ENCODE measurements at places on chromosomes 4 and X.

DNA sequence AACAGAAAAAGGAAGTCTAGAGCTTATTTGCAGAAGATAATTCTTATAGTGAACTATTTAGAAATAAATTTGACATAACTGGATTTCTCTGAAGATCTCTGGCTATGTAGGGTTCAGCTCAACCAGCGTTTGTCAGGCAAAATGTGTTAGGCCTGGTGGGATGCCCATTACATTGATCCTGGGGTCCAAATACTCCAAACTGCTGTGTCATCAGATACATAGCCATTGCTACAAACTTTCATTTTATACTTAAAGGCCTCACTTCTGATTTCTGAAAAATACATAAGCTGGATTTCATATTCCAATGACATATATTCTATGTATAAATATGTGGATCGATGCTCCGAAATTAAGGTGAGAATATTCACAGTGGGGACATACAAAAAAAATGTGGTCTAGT, 1958.9 kb upstream of the TENM3 start:
- DNase-seq, result no peak

DNA sequence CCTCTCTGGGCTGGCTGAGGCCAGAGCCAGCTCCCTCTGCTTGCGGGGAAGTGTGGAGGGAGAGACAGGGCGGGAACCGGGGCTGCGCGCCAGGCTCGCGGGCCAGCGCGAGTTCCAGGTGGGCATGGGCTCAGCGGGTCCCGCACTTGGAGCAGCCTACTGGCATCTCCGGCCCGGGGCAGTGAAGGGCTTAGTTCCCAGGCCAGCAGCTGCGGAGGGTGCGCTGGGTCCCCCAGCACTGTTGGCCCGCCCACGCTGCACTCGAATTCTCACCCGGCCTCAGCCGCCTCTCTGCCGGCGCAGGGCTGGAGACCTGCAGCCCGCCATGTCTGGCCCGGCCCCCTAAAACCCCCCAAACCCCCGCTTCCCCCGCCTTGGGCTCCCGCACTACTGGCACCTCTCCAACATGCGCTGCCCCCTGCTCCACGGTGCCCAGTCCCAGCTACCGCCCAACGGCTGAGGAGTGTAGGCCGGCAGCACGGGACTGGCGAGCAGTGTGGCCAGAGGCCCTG, 33.8 kb upstream of the FAT4 start:
- no peak for DNase-seq

- no peak for DNase-seq
Observed at GRCh38 chrX:136214551-136214950, 36.6 kb downstream of the MAP7D3 start.

GRCh38 chr4:102196221-102196620, 149.1 kb downstream of the SLC39A8 start:
- no peak for DNase-seq

GRCh38 chrX:65589304-65589703, 54.7 kb upstream of the LAS1L start:
- DNase-seq, result no peak

DNA sequence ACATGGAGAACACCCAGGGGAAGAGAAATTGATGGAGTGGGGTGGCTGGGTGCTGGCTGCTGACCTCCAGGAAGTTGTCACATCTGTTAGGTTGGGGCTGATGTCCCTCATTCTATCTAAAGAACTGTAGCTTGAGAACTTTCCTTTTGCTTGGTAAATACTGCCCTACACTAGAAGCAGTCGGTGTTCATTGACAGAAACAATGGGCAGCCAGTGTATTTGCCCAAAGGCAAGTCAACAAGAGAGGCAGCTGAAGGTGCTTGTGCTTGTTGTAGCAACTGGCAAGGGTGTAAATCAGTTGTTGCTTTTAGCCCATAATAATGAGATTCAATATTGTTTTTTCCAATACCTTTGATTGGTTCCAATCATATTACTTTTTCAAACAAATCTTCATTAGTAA, 956 bp downstream of the TMEM154 start:
- DNase-seq, result no peak
